ENCODE measurements at places on chromosomes 7 and 10. TPM values are rescaled to one million over a fixed set of nuclear protein-coding genes. Genes with fewer than 3 reads are reported as not detected.

DNA sequence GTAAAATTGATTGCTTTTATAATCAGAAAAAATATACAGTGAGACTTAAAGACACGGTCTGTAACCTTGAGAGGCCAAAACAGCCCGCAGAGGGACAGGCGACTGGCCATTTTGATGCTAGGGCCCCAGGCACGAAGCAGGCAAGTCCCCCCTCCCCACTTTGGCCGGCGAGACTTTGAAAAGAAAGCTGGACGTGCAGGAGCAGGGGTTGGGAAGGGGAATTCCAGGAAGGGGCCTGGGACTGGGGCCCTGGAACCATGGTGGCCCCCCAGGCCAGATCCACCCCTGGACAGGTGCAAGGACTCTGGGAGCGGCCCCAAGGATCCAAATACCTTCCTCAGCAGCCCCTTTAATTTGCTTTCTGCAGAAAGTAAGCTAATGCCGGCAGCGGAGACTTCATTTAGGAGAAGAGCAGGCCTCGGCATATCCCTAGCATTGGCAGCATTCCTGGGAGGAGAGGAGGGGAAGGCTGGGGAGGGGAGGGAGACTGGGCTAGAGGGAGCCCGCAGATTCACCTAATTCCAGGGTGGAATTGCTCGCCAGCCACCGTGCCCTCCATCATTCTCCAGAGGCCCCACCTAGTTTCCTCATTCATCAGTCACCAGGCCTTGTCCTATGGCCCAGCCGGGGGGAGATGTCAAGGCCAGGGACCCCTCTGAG is 24.9 kb upstream of the TNRC18 start:
- no peak for DNase-seq

- DNase-seq: no peak
Observed at GRCh38 chr10:119222966-119223386, 15.6 kb downstream of the GRK5 start.

GRCh38 chr10:6423004-6423403 is 157.1 kb downstream of the PRKCQ start:
- no peak for DNase-seq

DNA sequence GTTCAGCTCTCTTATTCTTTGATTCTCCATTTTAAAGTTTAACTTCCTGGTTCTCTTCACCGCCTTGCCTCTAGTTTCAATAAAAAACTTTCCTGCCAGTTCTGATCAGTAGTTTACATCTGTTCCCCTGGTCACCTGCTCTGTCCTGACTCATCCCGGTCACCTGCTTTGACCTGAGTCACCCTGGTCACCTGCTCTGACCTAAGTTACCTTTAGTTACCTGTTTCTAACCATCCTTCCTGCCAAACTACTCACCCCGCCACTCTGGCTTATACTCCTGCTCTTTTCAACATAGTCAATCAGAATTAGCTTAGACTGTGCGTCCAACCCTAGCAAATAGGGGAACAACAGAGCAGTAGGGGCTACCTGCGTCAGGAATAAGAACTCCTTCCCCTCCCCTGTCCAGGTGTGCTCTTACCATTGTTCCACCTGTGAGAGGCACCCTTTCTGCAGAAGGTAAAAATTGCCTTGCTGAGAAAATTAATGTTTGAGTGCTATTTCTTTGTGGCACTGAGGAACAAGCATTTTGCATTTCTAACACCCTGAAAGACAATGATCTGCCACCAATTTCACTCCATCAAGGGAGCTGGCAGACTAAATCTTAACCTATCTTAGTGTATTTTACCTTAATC is 263.6 kb downstream of the DOCK4 start:
- no peak for DNase-seq

Gene DDC
- total RNA-seq: not detected

- no peak for DNase-seq
Observed at GRCh38 chr7:129859183-129859582, 93.6 kb downstream of the UBE2H start.

Gene ATRNL1
- not detected for total RNA-seq

GRCh38 chr7:138000081-138000701 is 1.7 kb downstream of the CREB3L2 start:
- DNase-seq: no peak

DNA sequence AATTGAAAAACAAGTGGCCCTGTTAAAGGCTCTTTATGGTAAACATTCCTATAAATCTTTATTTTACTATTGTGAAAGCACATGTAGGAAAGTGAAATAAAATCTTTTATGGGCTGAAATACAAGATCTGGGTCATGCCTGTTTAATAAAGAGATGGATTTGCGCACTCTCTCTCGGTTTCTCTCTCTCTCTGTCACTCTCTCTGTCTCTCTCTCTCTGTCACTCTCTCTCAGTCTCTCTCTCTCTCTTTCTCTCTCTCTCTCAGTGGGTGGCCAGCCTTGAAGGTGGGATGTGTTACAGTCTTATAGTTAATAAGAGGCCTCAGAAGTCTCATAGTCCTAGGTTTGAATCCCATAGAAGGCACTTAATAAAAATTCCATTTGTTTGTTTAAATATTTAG is 2.4 kb downstream of the TAC1 start:
- no peak for DNase-seq

GRCh38 chr10:111370101-111370500 is 293.3 kb downstream of the ADRA2A start:
- no peak for DNase-seq

- DNase-seq: no peak
Observed at GRCh38 chr10:109974504-109975191, 33.1 kb upstream of the ADD3 start.

Gene GTPBP10
- 23.5 TPM for total RNA-seq

DNA sequence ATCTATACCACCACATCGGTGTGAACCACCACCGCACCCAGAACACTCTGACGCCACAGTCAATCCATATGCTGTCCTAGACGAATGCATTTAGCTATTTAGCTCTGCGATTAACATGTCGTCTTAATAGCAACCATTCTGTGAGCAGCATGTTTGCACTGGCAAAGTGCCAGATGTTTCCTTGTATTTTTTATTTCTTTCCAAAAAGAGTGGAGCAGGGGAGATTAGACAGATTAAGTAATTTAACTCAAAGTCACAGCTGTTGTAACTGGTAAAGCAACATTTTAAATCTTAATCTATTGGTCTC is 57.0 kb upstream of the ARL4A start:
- no peak for DNase-seq

DNA sequence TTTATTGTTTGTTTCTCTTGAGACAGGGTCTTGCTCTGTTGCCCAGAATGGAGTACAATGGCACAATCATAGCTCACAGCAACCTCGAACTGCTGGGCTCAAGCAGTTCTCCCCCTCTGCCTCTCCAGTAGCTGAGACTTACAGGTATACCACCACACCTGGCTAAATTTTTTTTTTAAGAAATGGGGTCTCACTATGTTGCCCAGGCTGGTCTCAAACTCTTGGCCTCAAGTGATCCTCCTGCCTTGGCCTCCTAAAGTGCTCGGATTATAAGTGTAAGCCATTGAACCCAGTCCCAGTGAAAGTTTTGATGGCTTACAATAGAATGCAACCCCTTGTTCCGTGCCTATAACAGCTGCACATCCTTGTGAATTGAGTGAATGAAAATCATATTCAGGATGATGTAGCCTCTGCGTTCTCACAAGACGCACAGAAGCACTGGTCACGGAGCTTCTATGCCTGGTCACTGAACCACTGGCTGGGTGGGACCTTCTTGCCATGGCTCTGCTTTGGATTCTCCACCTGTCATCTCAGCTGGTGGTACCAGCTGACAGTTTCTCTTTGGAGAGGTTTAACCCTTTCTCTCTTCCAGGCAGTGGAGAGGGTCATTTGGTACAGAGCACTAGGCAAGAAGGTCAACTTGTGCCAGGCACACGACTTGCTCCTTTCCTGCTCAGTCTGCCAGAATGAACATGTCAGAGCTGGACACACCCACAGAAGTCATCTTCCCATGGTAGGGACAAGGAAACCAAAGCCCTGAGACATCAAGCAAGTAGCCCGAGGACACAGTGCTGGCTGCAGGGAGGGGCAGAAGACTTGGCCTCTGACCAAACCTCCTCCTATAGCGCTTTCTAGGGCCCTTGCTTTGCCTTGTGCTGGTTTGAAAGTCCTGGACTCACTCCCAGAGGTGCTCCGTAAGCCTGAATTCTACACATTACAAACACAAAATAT is 89.6 kb downstream of the ATXN7L1 start:
- DNase-seq: peak; percentile 96

GRCh38 chr10:112202561-112203241 is 19.1 kb upstream of the GPAM start:
- peak; percentile 65 for DNase-seq

- DNase-seq: no peak
Observed at GRCh38 chr7:47000561-47000960, 581.4 kb downstream of the TNS3 start.

Gene BAIAP2L1
- total RNA-seq: 30.5 TPM

GRCh38 chr10:14879124-14879927 is 660 bp downstream of the SUV39H2 start:
- DNase-seq: no peak

Gene ARMC10
- 21.7 TPM for total RNA-seq

Gene RINT1
- total RNA-seq: 20.8 TPM

DNA sequence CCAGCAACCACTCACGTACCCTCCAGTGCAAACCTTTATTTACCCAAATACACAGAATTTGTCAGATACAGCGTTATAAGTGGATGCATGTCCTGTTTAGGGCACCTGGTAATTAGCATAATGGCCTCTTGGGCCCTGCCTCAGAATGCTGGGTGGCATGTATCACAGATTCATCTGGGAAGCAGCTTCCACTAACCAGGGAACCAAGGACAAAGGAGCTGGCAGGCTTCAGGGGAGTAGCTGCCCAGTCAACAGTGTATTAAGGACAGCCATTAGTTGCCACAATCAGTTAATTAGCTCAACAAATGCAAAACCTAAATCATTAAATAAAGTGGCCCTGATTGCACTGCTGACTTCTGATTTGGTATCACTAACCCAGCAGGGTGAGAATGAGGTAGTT is 105.7 kb downstream of the RAPGEF5 start:
- DNase-seq: no peak

All from PC-3 (cell line).